Activated T-helper 1 cell treated with anti-CD3 and anti-CD28 coated beads, Interleukin-12 subunit alpha, Interleukin-12 subunit beta, Interleukin-2, Interleukin-4 antibody, amounts not matched to agents 30 ng/mL and 10 ng/mL and 1 ng/mL, durations not matched to agents 14 hours and 24 hours and 36 hours (primary cell): ENCODE measurements at places on chromosomes 1 and 21.

- no peak for DNase-seq
Measured at GRCh38 chr1:104593413-104594187, 843.9 kb downstream of the AMY1C start.

- DNase-seq = no peak
Measured at GRCh38 chr1:154414606-154415005, 9.5 kb downstream of the IL6R start.

GRCh38 chr1:198179556-198179981 is 22.8 kb downstream of the NEK7 start:
- no peak for DNase-seq

GRCh38 chr1:145782272-145783099 is 41.4 kb downstream of the RNF115 start:
- no peak for DNase-seq

- DNase-seq = no peak
Measured at GRCh38 chr1:62093261-62093660, 101.4 kb upstream of the L1TD1 start.

- DNase-seq = no peak
Measured at GRCh38 chr21:30769724-30770431, 14.7 kb upstream of the KRTAP21-1 start.

- no peak for DNase-seq
Measured at GRCh38 chr1:182109771-182110170, 48.3 kb upstream of the ZNF648 start.

DNA sequence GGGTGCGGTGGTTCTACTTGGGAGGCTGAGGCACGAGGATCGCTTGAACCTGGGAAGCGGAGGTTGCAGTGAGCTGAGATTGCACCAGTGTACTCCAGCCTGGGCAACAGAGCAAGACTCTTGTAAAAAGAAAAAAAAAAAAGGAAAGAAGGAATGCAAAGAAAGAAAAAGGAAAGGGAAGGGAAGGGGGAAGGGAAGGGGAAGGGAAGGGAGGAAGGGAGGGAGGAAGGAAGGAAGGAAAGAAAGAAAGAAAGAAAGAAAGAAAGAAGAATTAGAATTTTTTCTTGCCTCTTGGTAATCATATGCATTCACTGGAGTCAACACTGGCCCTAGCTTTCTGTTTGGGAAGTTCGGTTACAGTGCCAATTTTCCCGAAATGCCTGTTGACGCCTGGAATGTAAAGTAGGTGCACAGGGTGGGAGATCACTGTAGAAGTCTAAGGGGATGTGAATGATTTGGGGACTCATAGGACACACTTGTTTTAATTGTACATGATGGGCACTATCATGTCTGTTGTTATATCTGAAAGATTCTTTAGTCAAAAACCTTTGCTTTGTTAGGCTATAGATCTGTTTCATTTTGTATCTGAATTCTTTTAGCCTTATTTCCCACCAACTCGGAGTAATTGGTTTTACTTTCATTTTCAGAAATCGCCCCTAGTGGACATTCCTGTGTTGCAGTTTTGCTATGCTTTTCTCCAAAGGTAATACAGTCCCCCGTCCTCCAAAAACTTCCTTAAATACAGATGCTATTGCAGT is 59.8 kb upstream of the MORC3 start:
- peak; percentile 31 for DNase-seq

DNA sequence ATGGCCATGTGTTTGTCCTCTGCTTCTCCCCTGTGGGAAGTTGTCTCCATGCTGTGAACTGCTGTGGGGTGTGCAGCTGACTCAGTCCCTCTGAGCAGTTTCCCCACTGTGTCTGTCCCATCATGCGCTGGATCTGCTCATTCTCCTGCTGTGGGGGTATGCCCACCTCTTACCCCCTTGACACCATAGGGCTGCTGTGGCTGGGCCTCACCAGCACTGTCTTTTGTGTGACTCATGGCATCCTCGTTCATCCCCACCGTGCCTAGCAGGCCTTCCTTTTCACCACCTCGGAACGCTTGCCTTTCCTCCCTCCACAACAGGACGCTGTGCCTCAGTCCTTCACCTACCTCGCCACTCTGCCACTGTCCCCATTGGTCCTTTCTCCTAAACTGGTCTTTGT is 27.3 kb downstream of the VANGL2 start:
- no peak for DNase-seq

DNA sequence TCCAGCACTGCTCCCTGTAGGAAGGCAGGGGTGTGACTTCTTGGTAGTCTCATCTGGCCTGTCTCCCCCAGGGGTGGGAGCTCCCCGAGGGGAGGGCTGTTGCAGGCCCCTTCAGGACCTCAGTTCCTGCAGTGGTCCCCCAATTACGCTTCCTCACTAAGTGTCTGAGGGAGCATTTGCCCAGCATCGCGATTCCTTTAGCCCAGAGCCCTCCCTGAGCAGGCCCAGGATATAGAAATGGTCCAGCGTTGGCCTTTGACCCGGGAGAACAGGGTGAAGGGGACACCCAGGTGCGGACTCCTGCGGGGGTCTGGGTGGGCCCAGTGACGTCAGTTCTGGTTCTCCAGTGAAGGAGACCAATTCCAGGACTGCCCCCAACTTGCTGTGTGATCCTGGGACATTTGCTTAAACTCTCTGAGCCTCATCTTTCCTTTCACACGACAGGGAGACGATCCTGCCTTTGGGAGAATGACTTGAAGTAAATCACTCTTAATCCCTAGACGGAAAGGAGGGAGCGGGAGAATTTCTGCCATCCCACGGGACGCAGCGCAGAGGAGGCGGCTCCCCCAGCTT is 32.6 kb upstream of the BTG2 start:
- DNase-seq = no peak

DNA sequence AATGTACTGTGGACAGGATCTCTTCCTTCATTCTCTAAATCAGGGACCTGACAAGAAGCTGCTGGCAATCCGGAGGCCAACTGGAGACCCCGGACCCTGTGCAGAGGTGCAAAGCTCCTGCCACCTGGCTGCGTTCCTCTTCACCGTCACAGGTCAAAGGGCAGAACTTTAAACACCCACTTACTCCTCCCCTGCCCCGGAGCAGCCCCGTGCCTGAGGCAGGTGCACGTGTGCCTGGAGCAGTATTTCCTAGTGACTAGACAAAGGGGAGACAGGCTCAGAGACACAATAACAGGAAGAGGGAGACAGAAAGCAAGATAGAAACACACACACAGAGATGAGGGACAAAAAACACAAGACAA is 6.6 kb upstream of the PIGC start:
- DNase-seq = no peak

- no peak for DNase-seq
Measured at GRCh38 chr1:174266476-174266875, 107.2 kb downstream of the RABGAP1L start.

GRCh38 chr1:89454845-89455521 is 69.6 kb upstream of the LRRC8B start:
- peak; percentile 51 for DNase-seq

GRCh38 chr1:78561856-78562255 is 58.4 kb upstream of the IFI44L start:
- no peak for DNase-seq

DNA sequence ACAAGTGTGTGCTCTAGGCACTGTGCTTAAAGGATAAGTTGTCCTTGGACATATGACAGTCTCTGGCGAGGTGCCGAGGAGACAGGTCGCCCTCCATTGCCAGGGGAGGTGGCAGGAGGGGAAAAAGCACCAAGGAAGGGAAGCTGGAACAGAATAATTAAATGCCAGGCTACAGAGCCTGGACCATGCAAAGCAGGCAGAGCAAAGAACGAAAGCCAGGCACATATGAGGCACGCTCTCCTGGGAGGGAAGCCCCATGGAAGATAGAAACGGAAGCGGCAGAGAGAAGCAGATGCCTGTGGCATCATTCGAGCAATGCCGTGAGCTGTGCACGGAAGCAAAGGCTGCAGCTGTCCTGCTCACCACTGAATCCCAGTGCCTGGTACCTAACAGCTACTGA is 91.2 kb downstream of the JAK1 start:
- no peak for DNase-seq

GRCh38 chr1:116694524-116694923 is 27.0 kb upstream of the IGSF3 start:
- no peak for DNase-seq

DNA sequence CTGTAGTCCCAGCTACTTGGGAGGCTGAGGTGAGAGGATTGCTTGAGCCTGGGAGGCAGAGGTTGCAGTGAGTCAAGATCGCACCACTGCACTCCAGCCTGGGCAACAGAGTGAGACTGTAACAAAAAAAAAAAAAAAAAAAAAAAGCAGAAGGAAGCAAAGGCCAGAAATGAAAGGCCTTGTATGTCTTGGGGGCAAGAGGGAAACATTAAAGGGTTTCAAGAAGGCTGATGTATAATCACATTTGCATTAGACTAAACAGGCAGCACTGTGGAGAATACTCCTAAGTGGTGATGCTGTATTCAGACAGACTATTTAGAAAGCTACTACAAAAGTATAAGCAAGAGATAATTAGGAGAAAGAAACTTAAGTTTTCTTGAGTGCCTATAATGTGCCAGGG is 10.4 kb downstream of the ANP32E start:
- DNase-seq = no peak

DNA sequence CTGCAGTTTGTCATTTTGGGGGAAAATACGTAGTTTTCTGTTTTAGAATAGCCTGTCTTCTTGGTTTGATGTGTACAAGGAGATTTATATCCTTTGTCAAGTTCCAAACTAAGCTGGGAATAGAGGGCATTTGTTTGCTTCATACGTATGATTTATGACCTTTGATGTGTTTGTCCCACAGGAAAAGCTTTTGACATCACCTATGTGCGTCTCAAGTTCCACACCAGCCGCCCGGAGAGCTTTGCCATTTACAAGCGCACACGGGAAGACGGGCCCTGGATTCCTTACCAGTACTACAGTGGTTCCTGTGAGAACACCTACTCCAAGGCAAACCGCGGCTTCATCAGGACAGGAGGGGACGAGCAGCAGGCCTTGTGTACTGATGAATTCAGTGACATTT is 79.9 kb downstream of the LAMC1 start:
- DNase-seq = no peak

DNA sequence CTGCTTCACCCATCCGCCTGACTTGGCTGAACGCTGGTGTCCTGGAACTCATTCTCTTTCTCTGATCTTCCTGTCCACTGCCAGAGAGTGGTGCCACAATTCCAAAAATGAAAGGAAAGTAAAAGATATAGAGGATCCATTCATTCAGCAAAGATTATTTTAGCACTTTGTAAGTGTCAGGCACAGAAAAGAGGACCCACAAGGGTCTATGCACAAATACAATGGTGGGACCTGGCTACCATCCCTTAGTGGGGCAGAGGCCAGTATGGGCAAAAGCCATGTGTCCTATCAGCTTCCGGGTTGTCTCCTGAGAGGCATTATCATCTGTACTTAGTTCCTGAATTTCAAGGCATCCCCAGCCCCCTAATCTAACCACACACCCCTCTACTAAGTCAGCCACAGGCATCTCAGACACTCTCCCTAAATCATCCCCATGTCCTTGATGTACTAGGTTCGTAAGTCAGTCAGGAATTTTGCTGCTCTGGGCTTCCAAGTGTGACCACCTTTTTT is 19.0 kb downstream of the SSR2 start:
- DNase-seq = no peak

- DNase-seq = no peak
Measured at GRCh38 chr1:35064265-35064664, 14.9 kb upstream of the ZMYM1 start.

DNA sequence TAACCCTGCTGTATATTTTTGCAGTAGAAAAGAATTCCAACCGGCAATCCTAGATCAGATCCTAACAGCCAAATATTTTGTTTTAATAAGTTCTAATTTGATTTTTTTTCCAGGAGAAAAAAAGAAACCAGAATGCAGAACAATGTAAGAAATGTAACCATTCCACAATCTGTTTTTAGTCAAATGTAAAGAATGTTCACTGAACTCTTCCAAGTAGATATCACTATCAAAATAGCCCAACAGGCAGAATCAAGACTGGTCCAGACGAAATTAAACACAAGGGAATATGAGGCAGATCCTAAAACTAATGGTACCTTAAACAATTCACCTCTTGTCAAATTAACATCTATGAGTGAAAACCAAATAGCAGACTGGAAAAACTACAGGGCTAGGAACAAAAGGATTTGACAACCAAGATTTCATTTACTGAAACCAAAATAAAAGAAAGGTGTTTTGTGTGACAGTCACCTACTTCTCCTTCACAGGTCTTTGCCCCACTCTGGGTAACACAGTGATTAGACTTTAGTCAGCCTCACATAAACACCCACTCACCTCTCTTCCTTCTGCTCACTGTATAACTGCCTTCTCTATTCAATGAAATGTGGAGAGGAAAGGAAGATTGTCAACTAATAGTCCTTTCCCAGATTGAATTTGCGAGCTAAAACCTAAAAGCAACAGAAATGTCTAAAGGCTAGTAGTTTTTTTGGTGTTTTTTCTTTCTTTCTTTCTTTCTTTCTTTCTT is 137.9 kb downstream of the FAF1 start:
- DNase-seq = no peak
